ENCODE measurements at places on chromosomes 12 and 14.

DNA sequence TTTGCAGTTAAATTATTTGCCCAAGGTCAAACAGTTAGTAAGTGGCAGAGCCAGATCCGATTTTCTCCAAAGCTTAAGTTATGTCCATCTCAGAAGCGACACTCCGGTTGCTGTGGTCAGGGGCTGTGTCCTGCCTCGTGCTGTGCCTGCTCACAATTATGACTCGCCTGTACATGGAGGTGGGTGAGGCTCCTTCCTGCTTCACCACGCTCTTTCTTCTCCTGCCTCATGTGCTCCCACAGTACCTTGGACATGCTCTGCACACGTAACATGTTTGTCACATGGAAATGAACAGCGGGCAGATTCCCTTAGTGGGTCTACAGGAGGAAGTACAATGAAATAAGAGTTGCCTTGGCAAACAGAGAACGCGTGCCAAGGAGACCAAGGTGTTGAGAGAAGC, 62.2 kb upstream of the CCND2 start:
- DNase-seq, result no peak

- DNase-seq, result no peak
Observed at GRCh38 chr12:39586816-39587215, 32.8 kb downstream of the ABCD2 start.

DNA sequence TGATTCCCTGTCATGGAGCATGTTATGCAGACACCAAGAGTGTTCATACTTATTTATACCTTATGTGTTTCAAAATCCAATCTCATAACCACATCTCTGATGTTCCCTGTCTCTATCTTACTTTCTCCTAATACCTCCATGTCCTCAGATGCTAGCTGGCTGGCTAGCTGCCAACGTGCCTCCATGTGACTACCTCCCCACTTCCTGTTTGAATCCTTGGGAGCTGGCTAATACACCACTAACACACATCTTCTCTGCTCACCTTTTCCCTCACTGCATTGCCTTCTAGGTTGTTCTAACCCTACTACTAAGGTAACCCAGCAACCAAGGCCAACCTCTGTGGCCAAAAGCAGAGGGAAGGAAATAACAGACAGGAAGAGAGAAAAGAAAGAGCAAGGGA, 27.3 kb downstream of the TTC5 start:
- no peak for DNase-seq

DNA sequence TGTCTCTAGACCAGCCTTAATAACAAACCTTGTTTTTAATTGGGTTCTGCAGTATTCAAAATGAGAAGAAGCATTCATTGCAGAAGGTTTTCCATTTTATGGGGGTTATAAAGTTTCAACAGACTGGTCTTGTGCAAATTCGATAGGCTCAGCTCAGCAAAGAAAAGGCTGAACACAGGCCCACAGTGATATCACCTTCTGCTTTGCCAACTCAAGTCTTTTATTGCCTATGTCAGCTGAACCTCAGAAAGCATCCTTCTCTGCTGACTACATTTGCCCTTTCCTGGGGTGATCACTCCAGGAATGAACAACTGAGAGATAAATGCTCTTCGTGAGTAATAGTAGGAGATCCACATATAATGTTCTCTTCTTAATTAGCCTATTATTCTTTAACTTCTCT, 134.5 kb upstream of the CCDC175 start:
- DNase-seq, result no peak

- DNase-seq, result no peak
Observed at GRCh38 chr14:61620130-61620946, 75.0 kb upstream of the HIF1A start.

- no peak for DNase-seq
Observed at GRCh38 chr12:93365616-93366405, 11.9 kb upstream of the NUDT4 start.

GRCh38 chr12:68913682-68914081, 19.3 kb downstream of the CPM start:
- no peak for DNase-seq

GRCh38 chr14:90508536-90509254, 111.9 kb downstream of the CALM1 start:
- DNase-seq, result no peak

DNA sequence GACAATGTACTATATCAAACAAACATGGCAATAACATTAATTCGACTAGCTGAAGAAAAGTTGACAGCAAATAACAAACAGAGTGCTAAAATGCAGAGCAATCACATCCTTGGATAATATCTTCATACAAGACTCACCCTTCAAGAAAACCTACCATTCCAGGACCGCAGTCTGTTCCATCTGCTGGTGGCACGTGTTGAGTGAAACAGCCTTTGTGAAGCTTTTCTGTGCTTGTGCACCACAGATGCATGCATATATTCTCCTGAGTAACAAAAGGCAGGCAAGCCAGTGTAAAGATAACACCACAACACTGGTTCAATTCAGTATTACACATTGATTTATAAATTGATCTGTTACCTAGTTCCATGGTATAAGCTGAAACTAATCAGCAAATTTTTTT, 89.3 kb downstream of the ADAMTS20 start:
- DNase-seq, result no peak

DNA sequence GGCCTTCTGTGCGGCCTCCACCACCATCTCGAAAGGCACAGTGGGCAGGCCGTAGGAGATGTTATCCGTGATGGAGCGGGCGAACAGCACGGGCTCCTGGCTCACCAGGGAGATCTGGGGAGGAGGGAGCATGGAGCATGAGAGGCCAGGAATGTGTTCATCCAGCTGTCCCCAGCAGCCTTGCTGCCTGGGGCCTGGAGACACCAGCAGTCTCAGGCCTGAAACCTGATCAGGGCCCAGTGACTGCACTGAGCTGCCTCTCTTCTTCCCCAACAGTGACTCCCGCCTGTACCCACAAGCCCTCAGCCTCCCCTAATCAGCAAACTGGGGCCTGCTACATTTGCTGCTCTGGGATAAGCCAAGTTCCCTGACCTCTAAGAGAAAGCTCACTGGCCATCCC, 30.9 kb downstream of the ABCB9 start:
- DNase-seq, result no peak

DNA sequence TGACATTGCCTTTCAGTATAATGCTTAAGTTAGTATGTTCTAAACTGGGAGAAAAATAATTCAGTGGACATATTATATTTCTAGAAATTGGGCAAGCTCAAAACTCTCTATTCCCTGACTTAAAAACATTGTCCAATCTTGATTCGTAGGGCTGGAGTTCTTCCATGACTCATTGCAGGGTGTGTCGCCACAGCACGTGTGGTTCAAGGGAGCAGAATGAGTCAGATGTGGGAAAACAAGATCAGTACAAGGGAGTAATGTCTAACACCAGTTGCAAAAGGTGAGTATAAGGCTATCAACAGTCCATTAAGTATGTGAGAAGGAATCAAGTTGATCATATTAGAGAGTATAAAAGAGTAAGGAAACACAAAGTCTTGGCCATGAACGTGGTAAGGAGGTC, 887.0 kb downstream of the TMTC2 start:
- DNase-seq, result no peak

DNA sequence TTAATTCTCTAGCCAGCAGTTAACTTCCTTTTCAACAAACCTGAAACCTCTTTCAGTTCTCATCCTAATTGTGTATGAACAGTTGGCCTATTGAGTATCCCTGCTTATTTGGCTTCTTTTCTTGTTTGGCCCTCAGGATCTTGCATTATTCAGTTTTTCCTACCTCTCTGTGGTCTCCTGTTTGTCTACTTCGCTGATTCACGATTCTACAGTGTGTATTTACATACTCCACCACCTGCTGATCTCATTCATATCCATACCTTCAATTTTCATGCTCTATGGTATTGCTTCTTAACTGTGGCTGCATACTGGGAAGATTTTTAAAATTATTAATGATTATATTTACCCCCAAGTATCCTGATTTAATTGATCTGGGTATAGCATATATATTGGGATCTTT, 56.4 kb downstream of the RASSF9 start:
- peak; percentile 74 for DNase-seq

GRCh38 chr14:89973234-89973823, 17.6 kb downstream of the TDP1 start:
- peak; percentile 23 for DNase-seq

DNA sequence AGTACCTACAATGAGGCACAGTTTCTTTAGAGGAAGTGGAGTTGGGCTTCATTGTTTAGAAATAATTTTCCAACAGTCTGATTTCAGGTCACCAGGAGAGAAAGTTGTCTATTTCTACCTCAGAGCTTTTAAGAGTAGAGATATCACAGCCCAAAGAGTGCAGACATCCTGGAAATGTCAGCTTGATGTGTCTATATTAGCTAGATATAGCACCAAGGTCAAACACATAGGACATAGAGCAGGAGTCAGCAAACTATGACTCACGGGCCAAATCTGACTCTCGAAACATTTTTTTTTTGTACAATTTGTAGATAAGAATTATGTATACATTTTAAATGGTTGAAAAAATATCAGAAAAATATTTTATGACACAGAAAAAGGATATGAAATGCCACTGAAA, 53.7 kb downstream of the KCNC2 start:
- no peak for DNase-seq

- no peak for DNase-seq
Observed at GRCh38 chr12:59404109-59404650, 191.6 kb upstream of the SLC16A7 start.

DNA sequence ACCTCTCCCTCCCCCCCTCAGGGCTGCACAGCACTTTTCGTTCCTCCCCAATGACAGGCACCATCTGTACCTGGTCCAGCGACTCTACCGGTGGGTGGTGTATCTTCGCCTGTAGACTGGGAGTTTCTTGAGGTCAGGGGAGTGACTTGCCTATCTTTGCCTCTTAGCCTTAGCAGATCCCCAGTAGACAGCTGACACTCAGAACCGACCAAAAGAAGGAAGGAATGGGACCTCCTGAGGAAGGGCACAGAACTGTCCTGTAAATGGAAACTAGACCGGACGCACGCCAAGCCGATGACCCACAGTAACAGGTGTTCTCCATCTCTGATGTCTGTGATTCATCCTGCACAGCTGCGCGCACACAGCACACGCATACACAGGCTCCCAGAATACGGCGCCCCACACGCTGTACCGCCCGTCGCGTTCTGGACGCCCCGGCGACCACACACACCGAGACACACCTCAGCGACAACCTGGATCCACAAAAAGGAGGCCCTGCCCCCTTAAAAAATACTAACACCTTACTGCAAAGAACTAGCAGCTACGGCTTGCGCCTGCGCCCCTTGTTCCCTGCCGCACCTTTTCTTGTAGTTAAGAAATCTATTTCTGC, 673 bp upstream of the TTC9 start:
- peak; percentile 8 for DNase-seq

- DNase-seq, result no peak
Observed at GRCh38 chr14:72679141-72679535, 214.8 kb downstream of the DPF3 start.

- DNase-seq, result no peak
Observed at GRCh38 chr14:100865682-100866591, 37.6 kb downstream of the RTL1 start.

GRCh38 chr14:76777721-76778120, 16.5 kb downstream of the VASH1 start:
- DNase-seq, result no peak

- DNase-seq, result no peak
Observed at GRCh38 chr12:5633106-5633505, 201.2 kb downstream of the NTF3 start.

GRCh38 chr14:83255727-83256090, 1722.1 kb upstream of the SEL1L start:
- no peak for DNase-seq

DNA sequence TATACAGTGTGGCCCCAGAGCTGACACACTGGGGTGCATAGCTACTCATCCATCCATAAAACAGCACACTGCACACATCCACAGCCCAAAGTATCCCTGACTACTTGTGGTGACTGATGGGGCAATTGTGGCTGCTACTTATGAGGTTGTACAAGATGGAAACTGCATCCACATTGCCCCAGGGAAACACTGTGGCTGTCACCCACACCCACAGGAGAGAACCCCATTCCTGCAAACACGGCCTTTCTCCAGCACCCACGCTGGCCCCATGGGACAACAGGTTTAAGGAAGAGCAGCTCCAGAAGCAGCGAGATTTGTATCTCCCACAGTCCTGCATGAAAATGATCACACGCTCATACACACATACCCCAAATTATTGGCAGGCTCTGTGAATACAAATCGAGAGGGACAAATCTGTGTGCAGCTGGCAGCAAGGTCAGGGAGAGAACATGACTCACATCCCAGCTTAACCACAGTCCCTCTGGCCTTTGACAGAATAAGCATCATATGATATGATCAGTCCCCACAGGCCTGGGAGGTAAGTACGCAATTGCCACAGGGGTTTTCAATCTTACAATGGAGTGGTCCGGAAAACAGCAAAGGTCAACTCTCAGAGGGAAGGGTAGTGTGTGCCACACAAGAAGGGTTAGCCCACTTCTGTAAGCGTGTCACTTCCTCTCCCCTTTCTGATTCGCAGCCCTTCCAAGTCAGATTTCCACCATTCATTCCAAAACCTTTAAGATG, 61.9 kb downstream of the ESR2 start:
- DNase-seq, result no peak

DNA sequence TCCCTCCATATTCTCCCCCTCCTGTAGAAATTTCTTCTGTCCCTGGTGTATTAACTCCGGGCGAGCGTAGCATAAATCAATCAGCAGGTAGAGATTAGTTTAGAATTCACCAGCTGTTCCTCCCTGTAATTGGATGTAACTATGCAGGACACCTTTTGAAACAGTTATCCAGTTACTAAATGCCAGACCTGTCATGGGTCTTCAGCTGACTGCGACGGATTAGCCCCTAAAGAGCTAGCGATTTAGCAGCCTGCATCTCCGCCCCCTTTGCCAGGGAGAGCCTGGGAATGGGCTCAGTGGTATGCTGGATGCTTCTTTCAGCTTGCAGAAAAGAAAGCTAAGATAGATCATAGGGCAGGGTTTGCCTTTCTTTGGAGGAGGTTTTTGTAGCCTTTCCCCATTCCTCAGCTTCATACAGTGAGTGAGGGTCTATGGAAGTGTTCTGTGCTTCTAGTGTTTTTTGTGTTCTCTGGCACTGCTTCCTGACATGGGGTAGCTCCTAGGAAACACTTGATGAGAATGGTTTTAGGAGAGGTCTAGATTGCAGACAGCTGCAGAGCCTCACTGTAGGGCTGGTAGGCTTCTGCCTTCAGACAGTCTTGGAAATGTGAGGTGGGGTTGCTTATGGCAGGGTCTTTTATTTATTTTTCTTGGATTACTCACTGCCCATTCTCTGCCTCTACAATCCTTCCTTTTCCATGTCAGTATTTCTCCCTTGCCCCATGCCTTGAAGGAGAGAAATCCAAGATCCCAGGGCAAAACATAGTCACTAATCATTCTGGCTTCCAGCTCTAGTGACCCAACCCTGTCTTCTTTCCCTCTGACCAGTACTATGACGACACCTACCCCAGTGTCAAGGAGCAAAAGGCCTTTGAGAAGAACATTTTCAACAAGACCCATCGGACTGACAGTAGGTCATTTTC, 16.7 kb downstream of the COPZ1 start:
- no peak for DNase-seq

Data from NCI-H1930 (cell line).